ENCODE measurements at places on chromosomes 7 and 10.

DNA sequence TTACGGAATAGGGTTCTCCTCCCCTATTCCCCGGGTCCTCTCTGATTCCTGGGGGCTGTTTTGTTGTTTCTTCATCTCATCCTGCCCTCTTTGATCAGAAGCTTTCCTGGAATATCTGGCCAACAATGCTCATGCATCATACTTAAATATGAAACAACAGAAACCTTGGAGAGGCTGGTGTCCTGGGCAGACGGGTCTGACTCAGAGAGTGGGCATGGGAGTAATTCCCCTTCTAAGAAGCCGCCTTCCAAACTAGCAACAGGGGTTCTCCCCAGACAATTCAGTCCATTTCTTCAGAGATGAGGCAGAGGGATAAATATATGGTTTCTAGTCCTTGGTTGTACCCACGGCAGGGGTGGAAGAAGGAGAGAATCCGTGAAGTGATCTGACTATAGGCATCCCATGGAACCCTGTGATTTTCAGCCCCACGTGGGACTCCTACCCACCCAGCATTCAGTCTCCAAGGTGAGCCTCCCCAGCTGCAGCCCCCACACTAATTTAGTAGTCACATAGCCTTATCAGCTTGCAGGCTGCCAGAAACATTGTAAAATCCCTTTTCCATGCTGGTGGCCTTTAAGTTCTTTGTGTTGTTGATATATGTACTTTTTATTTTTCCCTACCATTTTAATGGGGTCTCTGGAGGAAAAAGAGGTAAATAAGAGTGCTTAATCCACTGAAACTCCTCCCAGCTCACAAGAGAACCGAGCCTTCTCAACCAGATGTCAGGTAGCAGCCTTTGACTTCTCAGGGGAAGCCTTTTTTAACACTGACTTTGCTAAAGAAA lies 119.2 kb downstream of the SFMBT2 start:
- no peak for DNase-seq

GRCh38 chr7:30465811-30466180 lies 12.8 kb downstream of the NOD1 start:
- DNase-seq = no peak

DNA sequence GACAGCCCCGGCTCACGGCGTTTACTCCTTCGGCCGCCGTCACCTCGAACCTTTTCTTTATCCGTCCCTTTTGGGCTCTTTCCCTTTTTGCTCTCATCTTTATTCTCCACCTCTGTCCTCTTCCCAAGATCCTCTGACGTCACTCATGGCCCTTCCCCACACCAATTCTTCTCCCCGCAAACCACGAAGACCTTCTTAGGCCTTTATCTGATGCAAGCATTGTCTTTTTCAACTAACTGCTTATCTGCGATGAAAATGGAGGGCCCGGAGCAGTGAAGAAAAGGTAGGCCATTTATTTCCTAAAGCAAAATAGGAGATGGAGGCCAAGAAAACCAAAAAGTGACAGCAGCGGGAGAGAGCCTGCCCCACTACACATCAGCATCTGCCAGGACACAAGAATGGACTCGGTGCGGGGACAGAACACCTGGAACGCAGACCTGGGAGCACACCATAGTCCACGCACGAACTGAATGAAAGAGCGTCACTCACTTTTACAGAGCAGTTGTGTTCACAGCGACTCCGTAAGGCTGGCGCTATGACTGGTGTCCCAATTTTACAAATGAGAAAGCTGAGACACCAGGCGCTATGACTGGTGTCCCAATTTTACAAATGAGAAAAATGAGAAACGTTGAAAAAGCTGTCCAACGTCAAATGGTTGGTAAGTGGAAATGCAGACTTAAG lies 45.3 kb downstream of the ZNF777 start:
- DNase-seq = no peak

DNA sequence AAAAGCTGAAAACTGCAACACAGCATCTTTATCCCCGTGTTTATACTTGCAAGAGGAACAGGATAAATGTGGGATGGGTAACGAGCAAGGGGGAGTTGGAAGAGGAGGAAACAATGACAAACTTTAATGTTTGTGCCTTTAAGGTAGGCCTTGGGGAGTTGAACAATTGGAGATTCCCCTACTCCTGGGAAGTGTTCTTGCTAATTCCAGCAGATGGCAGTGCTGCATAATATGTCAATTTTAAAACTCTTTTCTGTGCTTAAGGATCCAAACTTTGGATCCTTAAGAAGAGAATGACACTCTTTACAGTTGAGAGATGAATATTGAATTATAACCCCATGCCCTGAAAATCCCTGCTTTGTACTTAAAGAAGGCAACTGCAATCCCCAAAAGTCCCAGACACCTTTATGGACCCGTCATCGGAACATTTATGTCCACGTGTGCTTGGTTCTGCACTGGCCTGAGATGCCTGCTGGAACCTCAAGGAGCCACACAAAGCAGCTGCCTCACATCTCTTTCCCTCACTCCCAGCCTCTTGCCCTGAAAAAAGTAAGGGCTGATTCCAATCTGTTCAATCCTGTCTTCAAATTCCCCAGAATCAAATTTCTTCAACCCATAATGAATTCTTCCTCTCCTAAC lies 12.0 kb downstream of the IFIT5 start:
- peak; percentile 21 for DNase-seq

- no peak for DNase-seq
These were observed 524.0 kb upstream of the KCND2 start for GRCh38 chr7:119748991-119749390.

GRCh38 chr10:71127104-71127503 lies 85.3 kb upstream of the UNC5B start:
- peak; percentile 0 for DNase-seq

DNA sequence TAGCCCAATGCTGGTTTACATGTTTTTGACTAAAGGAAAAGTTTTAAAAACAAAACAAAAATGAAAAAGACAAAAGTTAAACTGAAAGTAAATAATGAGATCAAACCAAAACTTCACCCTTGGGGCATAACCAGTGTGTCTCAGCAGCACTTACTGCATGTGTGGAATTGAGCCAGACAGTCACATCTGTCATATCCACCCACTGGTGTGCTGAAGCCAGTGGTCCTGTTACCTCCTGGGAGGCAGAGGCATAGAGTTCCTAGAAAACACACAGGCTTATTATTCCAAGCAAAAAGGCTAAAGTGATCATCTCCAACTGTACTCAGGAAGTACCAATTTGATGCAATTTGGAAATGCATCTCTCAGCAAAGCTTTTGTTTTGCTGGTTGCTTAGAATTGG lies 40.4 kb downstream of the ASAH2 start:
- no peak for DNase-seq

- DNase-seq = no peak
These were observed 316.4 kb downstream of the RPS24 start for GRCh38 chr10:78349911-78350663.

DNA sequence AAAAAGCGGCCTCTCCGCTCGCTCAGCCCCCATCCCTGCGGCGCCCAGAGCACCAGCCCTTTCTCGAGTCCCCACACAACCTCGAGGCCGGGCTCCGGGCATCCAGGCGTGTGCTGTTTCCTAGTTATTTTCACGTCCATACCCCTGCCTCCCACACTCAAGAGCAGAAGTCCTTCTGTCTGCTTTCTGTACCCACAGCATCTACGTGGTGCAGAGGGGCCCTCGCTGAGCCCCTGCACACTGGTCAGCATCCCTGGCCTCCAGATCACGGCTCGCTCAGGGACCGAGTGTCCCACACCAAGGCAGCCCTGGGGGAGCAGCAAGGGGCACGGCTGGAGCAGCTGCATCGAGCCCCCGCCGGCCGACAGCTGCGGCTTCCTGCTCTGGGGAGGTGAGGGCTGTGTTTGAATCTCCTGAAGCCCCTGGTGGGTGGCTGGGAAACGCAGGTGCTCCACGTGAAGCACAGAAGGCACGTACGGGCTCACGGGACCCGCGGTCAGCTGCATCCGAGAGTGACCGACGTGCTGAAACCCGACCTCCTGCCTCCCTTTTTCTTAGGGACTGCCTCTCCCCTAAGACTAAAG lies 333.1 kb downstream of the DNAJB6 start:
- DNase-seq = no peak

- DNase-seq = no peak
These were observed 538.5 kb downstream of the HTR7 start for GRCh38 chr10:90319188-90319914.

- no peak for DNase-seq
These were observed 30.1 kb upstream of the KCNMA1 start for GRCh38 chr10:77667426-77668324.

DNA sequence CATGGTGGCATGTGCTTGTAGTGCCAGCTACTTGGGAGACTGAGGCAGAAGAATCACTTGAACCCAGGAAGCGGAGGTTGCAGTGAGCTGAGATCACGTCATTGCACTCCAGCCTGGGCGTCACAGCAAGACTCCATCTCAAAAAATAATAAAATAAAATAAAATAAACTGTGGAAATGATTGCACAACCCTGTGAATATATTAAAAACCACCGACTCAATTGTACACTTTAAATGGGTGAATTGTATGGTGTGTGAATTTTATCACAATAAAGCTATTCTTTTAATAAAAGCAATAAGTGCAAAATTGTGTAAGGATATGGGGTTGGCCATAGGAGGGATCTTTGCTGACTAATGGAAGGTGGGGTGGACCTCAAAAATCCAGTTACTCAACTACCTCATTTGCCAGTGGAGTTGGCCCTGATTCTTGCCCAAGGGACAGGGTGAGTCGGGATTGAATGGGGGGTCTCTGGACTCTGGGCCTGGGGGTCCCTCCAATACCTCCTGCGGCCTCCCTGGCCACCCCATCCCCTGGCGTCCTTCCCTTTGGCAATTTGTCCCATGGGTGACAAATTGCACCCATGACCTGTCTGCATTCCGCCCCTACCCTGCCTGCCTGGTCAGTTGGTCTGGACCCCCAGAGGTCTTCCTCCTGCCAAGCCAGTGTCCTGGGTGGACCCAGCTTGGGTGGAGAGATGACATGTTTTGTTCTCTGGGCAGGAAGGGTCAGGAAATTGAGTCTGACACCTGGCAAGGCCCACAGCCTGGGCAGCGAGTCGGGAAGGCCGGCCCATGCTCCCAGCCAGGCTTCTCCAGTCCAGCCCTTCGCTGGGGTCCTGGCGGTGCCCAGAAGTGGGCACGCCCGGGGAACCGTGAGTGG lies 61.7 kb upstream of the ELN start:
- no peak for DNase-seq

DNA sequence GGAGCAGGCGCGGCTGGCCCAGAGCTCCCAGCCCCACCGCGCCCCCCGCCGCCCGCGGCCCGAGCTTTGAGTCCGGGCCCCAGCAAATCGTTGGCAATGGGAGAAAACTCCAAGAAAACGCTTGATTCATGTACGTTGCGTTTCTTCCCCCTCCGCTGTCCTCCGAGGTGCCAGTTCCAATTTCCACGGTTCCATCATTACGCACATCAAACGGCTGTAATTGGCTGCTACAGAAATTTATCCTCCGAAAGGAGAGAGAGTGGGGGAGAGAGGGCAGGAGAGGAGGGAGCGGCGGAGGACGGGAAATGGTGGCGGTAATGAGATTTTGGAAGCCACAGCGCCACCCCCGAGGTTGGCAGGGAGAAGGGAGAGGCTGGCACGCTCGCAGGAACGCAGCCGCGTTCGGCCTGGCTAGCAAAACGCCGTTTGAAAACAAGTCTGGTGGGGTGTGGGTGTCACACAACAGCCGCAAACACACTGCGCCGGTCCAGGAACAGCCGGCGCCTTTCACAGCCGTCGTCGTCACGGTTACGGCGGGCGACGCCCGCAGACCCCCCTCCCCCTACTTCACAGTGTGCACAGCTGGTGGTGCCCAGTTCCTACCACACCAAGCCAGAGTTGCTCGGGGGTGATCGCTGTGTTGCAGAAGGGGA lies 57.5 kb downstream of the UNCX start:
- no peak for DNase-seq

DNA sequence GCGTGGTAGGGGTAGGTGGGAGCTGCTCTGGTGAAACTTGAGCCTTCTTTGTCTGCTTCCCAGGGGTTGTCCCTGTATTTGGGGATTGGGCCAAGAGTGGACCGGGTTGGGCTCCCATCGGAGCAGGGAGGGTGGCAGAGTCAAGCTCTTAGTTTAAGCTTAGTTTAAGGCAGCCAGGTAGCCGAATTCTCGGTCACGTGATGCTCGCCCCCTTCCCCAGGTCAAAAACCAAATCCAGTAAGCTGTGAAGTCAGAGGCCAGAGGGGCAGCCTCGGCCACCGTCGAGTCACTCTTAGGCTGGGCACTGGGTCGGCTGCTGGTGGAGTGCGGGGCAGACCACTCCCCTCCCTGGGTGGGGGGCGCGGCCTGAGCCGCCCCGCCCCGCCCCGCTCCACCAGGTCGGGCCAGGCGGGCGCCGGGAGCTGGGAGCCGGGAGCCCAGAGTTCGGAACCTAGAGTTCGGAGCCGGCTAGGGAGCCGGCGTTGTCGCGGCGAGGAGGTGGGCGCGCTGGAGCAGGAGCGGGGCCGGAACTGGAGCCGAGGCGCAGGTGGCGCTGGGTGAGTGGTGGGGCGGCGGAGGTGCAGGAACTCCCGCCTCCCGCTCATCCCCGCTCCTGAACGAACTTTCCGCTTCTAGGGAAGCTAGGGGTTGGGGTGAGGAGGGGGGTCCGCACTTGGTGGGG lies 2.8 kb upstream of the LZTS2 start:
- DNase-seq = peak; percentile 73

DNA sequence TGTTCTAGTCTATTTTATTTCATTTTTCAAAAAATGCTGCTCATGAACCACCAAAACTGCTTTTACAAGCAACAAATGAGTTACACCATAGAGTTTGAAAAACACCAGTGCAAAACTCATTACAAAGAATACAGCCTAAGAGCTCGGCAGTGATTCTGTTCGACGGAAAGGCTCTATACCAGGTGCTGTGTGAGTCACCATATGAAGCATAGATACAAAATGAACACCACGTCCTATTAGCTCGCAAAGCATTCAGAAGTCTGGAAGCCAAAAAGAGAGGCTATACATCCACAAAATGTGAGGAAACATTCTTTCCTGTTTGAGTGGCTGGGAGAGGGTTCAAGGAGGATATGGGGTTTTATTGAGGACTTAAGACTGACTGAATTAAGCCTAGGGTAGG lies 136.1 kb downstream of the ATE1 start:
- DNase-seq = no peak

DNA sequence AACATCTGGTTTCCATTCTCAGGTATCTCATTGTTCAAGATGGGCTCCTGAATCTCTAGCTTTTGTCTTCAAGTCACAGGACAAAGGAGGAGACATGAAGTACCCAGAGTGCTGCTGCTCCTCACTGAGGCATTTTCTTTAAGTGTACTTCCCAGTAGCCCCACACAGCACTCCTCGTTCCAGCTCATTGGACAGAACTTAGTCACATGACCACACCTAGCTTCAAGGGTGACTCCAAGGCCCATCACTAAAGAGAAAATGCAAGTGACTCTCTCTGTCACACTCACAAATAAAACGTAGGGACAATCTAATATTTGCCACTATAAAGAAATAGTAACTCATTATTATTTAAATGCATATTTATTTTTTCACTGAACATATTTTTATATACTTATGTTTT lies 58.3 kb upstream of the NEUROD6 start:
- no peak for DNase-seq

- DNase-seq = no peak
These were observed 43.8 kb downstream of the ARL4A start for GRCh38 chr7:12731214-12731656.
